ENCODE measurements at places on chromosomes 1 and 21.

DNA sequence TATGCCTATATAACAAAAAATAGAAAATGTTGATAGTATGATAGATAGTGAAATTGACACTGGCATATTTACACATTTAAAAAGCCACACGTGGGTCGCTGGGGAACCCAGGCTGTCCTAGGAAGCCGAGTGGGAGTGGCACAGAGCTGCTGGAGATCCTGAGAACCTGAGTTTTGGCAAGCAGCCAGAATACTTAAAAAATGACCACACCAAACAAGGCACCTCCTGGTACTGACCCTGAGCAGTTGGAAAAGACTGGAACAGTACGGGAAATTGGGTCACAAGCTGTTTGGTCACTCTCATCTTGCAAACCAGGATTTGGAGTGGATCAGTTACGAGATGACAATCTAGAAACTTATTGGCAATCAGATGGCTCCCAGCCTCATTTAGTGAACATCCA, 111.5 kb downstream of the ZFYVE9 start:
- no peak for DNase-seq

GRCh38 chr1:119703666-119704450, 7.9 kb upstream of the PHGDH start:
- no peak for DNase-seq

DNA sequence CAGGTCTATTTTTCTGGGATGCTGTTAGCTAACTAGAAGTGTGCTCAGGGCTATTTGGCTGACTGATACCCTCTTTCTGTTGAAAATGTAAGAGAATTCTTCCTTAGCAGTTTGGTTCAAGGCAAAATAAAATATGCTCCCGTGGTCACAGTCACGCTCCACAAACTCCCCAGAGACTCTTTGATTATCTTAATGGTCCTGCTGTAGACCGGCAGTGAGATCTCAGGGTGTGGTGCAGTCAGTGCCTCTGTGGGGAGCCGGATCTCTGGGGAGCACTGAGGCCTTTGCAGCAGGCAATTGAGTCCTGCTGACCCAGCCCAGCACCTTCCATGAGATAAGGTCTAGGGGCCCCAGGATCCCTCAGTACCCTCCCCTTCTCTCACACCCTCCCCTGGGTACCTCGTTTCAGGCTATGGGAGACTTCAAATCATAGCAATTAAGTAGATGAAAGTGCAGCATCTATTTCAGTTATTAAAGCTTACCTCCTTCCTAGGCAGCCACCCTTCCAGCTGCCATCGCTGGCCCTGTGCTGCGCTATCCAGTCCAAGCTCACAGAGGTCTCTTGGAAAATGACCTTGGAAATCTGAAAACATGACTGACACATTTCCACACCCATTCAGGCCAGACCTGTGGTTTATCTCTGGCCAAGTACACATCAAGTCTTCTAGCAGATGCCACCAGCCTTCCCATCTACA, 98.1 kb downstream of the SEC16B start:
- no peak for DNase-seq

DNA sequence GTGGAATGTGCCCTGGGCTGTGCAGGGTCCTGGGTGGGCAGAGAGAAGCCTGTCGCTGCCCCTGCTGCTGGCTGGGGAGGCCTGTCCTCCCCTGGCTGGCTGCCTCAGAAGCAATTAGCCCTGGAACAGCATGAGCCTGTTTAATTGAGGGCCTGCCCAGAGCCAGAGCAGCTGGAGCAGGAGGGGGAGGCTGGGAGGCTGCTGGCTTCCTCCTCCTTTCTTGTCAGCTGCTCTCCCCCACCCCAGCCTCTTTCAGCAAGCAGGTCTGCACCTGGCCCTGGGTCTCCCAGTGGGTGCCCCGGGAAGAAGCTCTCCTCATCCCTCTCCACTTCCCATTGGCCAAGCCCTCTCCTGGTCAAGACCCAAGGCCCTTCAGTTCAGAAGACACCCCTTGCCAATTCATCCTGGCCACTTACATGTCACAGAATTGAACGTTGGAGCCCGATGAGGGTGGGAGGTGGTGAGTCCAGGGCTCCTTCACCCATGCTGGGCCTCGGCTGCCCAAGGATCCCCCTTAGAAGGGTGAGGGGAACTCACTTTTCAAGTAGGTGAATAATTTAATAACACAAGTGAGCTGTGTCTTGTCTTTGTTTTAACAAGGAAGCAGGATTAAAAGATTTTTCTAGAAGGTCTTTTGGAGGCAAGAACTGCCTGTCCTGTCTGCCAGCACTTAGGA, 13.2 kb downstream of the AMPD2 start:
- no peak for DNase-seq

GRCh38 chr1:3084726-3085125, 15.7 kb downstream of the PRDM16 start:
- no peak for DNase-seq

DNA sequence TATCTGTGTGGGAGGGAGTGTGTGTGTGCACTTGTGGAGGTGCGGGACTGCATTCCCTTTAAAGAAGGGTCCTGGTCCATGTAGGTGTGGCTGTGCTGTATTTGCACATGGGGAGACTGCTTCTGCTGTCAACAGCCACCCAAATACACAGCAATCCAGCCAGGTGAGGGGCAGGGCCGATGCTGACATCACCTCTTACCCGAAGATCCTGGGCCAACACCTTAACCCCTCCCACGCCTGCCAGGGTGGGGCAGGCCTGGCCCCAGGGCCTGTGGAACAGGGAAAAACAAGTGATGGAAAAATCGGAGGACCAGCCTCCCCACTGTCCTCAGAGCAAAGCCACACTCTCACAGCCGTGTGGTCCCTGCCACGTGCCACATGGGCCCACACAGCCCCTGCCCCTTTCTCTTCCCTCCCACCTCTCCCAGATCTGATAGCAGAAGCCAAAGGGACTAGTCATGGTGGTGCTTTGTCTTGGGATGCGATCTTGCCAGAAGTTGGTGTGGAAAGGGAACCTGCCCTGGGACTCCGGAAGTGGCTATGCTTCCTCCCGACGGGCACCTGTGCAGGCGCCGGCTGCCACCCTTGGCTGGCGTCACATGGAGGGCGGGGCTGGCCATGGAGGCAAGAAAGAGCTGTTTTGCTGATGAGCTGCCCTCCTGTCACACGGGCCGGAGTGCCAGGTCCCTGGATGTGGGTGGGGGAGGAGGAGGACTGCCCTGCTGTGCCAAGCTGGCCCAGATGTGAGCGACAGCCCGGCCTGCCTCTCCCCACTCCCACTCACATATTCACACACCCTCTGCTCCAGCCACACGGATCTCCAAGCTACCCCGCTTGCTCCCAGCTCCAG, 7.8 kb upstream of the CASZ1 start:
- no peak for DNase-seq

GRCh38 chr1:7101187-7101586, 315.9 kb downstream of the CAMTA1 start:
- DNase-seq: no peak

DNA sequence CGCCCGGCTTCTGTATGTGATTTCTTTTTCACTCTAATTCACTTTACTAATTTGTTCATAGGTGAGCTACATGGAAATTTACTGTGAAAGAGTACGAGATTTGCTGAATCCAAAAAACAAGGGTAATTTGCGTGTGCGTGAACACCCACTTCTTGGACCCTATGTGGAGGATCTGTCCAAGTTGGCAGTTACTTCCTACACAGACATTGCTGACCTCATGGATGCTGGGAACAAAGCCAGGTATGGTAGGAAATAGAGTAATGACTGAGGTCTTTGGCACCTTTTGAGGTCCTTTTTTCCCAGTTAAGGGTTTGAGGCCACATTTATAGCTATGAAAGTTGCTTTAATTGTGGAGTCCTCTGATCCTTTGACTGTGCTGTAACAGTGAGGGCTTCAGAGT, 56.9 kb downstream of the KIF1B start:
- no peak for DNase-seq

- DNase-seq: no peak
Measured at GRCh38 chr1:78104322-78104721, 58.6 kb downstream of the GIPC2 start.

DNA sequence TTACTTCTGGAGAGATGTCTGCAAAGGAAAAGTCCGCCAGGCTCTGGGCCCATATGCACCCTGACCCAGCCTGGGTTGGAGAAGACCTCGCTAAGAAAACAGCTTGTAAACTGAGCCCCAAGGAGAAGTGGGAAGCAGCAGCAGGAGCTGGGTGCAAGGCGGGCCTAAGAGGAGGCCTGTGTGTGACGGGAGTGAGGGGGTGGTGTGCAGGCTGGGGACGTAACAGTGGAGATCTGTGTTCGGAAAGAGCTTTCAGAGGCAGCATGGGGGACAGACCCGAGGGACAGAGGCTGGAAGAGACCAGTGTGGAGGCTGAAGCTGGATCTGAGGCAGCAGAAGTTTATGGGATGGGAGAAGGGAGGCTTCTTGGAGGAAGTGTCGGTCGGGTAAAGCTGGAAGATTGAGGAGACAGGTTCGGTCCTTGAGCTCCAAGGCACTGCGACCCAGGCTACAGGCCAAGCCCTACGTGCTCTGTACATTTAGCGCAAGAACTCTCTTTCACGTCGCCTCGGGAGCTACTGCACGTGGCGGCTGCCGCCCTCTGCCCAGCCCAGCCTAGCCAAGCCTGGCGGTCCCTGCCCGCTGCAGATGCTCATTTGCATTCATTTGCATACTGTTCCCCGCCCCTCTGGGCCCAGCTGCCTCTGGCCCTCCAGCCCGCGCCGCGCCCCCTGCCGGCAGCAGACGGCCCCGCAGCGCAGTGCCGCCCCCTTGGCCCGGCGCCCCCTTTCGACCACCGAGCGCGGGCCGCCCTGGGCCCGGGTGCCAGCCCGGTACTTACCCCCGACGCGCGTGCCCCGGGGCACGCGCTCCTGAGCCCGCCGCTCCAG, 6.3 kb downstream of the HPCA start:
- no peak for DNase-seq

DNA sequence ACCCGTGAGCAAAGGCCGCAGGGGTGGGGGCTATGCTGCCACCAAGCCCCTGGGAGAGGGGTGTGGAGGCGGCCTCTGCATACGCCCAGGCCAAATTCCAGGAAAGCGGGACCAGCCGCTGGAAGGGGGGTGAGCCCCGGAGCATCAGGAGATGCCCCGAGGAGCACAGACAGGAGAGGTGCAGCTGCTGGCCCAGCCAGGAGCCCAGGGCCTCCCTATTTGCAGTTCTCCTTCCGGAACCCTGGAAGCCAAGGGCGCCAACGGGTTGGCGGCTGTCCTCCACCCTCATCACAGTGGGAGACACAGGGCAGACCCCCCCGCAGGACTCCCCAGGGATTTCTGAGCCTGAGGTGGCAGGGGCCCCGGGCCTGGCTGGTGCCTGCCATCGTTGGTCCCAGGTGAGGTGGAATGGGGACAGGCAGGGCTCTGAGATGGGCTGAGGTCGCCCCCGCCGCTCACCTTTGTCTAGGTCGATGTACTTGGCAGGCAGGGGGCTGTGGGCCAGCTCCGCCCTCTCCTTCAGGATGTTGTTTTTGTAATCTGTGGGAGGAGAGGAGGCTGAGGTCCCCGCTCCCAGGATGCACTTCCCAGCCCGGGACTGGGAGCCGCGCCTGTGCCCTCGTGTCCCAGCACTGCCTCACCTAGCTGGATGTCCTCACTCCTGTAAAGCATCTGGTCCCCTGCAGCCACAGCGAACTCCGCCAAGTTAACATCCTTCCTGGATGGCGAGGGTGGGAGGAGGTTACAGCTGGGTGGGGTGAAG, 4.4 kb upstream of the DVL1 start:
- DNase-seq: no peak

DNA sequence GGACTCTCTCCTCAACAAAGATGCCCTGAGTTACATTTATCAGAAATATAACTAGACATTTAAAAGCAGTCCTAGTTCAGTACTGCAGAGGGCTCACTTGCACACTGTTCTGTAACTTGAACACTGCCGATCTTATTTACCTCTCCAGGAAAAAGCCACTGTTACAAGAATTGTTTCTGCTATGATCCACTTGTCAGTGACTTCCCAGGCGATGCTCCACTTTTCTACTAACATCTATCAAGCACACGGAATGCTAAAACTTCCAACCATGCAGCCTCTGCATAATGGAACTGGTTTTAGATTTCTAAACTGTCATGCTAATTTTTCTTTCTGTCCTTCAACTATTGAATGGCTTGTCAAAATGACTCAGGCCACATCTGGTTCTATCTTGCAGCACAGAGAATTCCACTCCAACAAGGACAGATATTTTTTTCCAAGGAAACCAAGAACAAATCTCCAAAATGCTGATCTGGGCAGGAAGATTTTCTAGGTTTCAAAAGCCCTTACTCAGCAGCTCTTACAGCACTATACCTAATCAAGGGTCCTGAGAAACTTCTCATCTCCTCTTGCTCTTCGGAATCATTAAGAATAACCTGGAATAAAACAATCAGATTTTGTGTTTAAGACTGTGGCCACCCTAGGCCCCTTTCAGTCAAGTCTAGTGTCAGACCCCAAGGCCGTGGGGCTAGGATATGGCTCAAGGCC, 9.9 kb downstream of the SEC16B start:
- no peak for DNase-seq

DNA sequence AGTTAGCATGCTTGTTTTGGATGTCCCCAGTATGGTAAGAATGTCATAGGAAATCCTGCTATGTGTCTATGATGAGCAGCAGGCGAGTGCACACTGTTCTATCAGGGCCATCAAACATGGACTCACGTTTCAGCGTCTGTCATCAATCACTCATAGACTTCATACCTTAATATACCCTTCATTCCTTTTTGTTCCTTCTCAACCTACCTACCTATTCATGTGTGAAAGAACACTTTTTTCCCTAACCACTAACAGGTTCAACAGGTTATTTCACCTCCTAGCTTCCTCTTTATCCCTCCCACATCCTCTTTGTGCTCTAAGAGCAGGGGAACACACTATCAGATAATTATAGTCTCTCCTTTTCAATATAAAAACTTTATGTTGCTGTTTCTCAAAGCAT, 300.6 kb downstream of the TM2D1 start:
- no peak for DNase-seq

GRCh38 chr1:109501644-109502363, 7.7 kb downstream of the AMIGO1 start:
- DNase-seq: no peak

GRCh38 chr1:117675907-117676430, 70.1 kb downstream of the TENT5C start:
- no peak for DNase-seq

DNA sequence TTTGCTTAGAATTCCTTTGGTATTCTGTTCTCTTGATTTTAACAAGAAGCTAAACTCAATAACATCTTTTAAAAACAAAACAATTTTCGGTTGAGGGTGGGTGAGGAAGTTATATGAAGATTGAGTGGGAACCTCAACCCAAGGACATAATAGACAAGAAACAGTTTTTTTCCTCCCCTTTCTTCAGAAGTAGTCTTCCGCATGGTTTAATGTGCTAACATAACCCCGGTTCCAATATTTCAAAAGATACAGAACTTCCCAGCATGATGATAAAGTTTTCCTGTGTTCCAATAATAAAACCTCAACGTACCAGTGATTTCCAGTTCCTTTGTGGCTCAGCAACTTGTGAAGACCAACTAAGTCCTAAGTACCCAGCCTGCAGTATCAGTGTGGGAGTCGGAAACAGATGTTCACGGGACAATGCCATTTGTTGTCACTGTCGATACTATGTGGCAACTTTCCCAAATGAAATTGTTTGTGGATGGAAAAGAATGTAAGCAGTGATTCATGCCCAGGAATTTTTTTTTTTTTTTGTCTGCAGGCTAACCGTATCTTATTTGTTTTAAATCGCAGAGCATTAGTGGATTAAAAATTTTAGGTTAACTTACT, 48.5 kb downstream of the NR5A2 start:
- DNase-seq: no peak

- DNase-seq: peak; percentile 23
Measured at GRCh38 chr1:155126556-155127104, 1.0 kb upstream of the EFNA1 start.

GRCh38 chr1:36919491-36920145, 114.7 kb downstream of the GRIK3 start:
- DNase-seq: no peak

GRCh38 chr1:161250829-161251228, 7.7 kb upstream of the PCP4L1 start:
- DNase-seq: no peak

Measured in stimulated activated CD4-positive, alpha-beta T cell treated with anti-CD3 and anti-CD28 coated beads, Interleukin-2, amount 100 ng/mL, for 4 hours (primary cell).